ENCODE measurements at places on chromosomes 5 and 9.

DNA sequence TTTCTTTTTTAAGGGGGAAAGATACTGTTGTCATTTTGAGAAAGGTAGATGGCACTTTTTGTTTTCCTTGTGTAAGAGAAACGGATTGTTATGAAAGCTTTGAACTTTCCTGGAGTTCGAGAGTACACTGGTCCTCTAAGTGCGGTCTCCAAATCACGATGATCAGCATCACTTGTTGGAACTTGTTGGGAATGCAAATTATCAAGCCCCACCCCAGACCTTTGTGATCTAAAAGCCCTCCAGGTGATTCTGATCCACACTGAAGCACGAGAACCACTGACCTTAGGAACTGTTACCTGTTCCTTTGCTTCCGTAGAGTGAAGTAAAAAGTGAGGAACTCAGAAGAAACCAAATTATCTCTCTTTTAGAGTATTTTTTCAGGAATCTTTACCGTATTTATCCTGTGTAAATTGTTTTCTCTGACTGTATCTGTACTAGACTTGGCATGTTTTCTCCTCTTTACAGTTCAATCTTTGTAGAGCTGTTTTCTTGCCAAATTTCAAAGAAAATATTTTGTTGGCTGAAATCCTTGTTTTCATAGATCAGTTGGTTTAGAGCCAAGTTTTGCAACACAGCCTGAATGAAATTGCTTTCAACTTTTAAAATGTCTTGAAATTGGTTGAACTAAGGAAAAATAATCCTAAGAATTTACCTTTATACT is 4.0 kb downstream of the MAT2B start:
- DNase-seq, result no peak

- DNase-seq, result no peak
These were observed 7.2 kb upstream of the RNU6ATAC start for GRCh38 chr9:134171316-134172197.

- DNase-seq, result no peak
These were observed 143.7 kb upstream of the PCA3 start for GRCh38 chr9:76620581-76620980.

GRCh38 chr9:135329571-135330306 is 149.8 kb upstream of the PPP1R26 start:
- DNase-seq, result no peak

DNA sequence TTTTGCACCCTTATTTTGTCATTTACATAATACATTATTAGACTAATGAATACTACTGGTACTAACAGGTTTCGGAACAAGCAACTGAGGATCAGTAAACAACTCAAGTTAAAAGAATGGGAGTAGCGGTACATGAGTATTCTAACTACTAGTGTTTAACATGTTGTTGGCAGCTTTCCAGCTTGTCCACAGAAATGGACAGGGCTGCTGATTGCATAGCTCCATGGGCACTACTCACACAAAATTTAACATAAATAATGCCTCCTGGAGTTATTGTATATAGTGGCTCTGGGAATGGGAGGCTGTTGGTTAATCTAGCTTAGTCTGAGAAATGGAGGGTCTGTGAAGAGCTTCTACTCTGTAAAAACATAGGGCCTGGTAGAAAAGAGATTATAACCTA is 6.7 kb downstream of the NCBP1 start:
- no peak for DNase-seq

DNA sequence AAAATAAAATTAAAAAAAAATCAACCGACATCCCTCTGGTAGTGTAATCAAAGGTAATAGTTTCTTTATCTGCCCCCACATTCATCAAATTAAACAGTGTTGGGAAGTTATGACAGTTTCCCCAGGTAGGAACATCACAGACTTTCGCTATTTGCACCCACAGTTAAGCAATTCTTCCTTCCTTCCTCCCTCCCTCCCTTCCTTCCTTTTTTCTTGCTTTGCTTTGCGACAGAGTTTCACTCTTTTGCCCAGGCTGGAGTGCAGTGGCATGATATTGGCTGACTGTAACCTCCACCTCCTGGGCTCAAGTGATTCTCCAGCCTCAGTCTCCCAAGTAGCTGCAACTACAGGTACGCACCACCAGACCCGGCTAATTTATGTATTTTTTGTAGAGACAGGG is 10.8 kb upstream of the BICD2 start:
- DNase-seq, result no peak

- no peak for DNase-seq
These were observed 232.7 kb downstream of the CCDC171 start for GRCh38 chr9:15785584-15785983.

GRCh38 chr9:112792670-112793069 is 42.1 kb downstream of the SNX30 start:
- DNase-seq, result no peak

GRCh38 chr5:87951661-87952060 is 317.0 kb downstream of the TMEM161B start:
- no peak for DNase-seq

- no peak for DNase-seq
These were observed 37.9 kb upstream of the GABRP start for GRCh38 chr5:170745481-170746071.

- DNase-seq, result no peak
These were observed 55.0 kb upstream of the SLC46A2 start for GRCh38 chr9:112945620-112946208.

DNA sequence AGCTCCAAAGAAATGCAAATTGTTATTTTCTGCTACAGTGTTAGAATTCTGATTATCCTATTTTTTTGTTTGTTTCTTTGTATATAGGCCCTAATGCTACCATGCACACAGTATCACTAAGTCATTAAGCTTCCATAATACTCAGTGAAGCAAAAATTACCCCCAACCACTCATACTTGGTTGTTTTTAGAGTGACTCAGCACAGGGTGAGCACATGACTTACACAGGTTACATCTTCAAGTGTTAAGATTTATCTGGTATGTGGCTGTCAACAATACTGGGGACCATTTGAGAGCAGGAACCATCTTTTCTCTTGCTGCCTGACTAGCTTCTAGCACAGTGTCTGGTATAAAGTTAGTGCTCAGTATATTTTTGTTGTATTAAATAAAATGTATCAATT is 255.8 kb upstream of the SLC24A2 start:
- no peak for DNase-seq

DNA sequence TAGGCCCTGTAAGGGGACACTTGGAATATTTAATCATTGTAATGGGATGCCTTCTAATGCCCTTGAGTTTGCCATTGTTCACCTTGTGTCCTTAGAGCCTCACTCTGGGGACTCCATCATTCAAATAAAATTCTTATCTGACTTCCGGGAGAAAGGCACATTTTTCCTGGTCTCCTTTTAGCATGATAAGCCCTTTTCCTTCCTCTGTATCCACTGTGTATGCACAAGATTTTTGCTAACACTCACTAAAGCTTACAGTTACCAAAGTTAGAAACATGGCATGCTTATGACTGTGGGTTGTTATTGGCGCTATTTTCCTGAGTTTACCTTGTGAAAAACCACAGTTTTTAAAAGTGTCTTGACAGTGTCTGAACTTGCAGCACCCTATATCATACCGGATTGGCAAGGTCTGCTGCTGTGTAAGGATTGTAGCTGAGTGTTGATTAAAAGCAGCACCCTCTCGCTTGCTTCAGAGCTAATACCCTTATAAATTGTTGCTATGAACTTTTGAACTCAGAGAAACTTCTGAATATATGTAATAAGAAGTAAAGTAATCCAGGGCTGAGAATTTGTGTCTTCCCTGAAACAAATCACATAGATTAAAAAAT is 46.4 kb downstream of the SNCAIP start:
- DNase-seq, result no peak

All from DMS 273 treated with DMSO at 0.1 percent for 48 hours (cell line).